ENCODE measurements at places on chromosomes 6 and 20.

DNA sequence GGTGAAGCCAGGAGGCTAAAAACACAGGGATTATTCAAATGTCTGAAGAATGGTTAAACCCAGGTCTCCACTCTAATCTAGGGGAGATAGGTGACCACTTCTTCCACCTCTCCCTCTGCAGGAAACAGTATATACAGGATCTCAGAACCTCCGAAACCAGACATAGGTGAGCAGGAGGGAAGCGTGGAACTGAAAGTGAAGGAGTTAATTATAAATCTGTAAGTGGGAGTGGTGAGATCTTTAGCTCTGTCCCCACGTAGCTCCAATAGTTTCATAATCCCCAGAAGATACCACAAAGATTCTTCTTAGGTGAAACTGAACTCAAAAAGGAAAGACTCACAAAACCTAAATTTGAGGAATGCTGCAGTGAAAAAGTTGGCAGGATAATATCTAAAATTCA, 76.8 kb downstream of the THEMIS start:
- no peak for DNase-seq

DNA sequence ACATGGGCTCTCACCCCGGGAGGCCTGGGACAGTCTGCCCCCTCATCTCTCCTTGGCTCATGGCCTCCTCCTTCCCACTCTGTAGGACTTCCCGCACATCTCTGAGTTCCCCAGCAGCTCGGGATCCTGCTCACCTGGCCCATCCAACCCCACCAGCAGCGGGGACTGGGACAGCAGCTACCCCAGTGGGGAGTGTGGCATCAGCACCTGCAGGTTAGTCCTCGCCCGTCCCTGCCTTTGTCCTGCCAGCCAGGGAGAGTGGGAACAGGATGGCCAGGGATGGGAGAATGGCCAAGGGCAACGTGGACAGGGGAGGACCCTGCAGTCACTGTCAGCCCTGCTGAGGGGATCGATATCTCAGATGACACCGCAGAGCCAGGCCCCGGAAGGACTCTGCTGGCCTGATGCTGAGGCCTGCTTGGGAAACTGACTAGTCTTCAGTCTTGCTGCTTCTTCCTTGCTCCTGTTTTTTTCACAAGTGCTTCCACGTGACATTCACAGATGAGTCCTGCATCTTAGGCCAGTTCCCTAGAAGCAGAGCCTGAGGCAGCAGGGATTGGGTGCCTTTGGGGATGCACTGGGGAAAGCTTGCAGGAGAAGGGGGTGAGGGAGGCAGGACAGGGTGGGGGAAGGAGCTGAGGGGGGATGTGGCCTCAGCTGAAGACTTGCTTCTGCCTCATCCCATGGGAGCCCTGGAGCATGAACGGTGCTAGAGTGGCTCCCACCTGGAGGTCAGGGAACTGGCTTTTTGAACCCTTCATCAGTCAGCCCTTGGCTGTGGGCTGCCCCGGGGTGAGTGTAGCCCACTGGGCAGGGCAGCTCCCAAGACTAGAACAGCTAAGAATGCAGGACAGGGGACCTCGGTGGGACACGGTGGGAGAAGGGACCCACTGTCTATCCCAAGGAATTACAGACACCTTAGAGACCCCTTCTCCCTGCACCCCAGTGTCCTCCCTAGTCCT, 120.1 kb downstream of the JPH2 start:
- DNase-seq, result no peak

- peak; percentile 54 for DNase-seq
Observed at GRCh38 chr6:168190646-168191443, 111.8 kb upstream of the FRMD1 start.

DNA sequence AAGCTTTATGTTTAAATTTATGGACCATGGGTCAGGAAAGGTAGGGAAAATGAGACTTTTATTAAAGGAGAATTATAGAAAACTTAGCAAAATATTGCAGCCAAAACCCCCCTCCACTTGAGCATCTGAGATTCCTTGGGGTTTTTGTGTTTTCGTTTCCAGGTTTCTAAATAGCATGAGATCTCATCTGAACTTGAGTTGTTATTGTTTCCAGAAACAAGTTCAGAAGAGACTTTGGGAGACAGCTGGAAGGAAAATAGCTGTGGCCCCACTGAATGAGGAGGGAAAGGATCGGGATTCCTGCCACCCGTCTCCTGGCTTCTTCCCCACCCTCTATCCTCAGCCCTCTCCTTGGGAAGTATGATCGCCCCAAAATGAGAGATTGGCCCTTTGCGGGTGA, 75.5 kb downstream of the TBC1D7 start:
- DNase-seq, result no peak

DNA sequence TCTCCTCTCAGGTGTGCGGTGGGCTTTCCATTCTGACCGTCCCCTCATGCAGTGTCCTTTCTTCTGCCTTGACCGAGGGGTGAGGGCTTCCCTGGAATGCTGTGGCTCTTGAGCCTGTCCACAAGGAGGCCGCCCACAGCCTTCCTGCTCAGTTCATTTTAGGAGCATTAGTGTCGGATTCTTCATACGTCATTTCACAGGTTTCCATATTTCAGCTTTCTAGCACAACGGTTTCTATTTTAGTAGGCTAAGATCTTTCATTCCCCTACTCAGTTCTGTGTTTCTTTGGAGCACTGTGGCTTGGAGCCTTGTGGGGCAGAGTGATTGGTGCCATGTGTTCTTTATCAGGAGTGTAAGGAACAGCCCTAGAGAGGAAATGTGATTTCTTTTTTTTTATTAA, 5.5 kb downstream of the PPP1R3G start:
- DNase-seq, result no peak

DNA sequence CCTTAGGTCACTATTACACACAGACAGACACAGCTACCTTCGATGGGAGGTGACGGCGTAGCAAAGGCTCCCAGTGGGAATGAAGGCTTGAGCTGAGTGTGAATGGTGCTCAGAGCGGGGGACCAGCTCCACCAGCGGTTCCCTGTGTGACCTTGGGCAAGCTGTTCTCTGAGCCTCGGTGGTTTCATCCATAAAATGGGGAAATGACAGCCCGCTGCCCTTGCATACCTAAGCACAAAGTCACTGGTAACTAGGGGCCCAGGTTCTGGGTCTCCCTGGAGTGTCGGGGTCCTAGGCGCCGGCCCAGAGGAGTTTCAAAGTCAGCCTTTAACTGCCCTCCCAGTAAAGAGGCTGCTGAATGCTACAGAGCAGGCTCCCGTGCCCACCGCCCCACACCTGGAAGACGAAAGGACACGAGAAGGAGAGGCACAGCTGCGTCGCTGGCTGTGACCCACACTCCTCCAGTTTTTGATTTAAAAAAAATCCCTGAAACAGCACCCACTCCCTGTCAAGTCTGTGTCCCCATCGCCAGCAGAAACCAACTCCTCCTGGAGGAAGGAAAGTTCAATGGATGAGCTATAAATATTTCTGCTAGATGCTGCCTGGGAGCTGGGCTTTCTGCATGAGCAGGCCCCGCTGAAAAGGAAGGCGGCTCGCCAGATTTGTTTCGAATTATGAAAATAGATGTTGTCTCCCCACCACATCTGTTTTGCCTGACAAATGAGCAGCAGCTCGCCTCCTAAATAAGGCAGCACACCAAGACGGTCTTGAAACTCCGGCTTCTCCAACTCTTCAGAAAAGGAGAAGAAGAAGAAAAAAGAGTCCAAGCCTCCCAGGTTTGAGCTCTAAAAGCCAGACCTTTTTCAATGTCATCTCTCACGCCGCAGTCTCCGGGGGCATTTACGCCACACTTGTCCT, 27.4 kb downstream of the PMEPA1 start:
- no peak for DNase-seq

GRCh38 chr6:113181164-113181563, 676.0 kb upstream of the MARCKS start:
- DNase-seq, result no peak

DNA sequence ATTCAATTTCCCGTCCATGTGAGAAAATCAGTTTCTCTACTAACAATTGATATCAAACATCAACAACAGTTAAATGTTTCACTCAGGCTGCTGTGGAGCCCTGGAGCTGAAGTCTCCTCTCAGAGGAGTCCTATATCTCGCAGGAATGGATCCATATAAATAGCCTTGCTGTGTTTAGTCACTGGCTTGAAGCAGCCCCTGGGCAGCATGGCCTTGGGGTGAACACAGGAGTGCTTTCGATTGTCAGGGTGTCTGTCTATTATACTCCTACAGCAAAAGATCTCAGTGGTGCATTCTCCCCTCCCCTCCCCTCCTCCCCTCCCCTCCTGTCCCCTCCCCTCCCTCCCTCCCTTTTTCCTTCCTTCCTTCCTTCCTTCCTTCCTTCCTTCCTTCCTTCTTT, 141.9 kb downstream of the CCDC170 start:
- DNase-seq, result no peak

GRCh38 chr6:27043244-27043643, 204.3 kb upstream of the PRSS16 start:
- DNase-seq, result no peak

DNA sequence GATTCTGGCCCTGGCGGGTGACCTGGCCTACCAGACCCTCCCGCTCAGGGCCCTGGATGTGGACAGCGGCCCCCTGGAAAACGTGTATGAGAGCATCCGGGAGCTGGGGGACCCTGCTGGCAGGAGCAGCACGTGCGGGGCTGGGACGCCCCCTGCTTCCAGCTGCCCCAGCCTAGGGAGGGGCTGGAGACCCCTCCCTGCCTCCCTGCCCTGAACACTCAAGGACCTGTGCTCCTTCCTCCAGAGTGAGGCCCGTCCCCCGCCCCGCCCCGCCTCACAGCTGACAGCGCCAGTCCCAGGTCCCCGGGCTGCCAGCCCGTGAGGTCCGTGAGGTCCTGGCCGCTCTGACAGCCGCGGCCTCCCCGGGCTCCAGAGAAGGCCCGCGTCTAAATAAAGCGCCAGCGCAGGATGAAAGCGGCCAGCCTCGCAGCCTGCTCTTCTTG, 868 bp upstream of the SLC2A4RG start:
- no peak for DNase-seq

- DNase-seq, result no peak
Observed at GRCh38 chr20:33810259-33810658, 889 bp upstream of the CHMP4B start.

GRCh38 chr6:125792680-125793079, 1.9 kb downstream of the NCOA7 start:
- no peak for DNase-seq

DNA sequence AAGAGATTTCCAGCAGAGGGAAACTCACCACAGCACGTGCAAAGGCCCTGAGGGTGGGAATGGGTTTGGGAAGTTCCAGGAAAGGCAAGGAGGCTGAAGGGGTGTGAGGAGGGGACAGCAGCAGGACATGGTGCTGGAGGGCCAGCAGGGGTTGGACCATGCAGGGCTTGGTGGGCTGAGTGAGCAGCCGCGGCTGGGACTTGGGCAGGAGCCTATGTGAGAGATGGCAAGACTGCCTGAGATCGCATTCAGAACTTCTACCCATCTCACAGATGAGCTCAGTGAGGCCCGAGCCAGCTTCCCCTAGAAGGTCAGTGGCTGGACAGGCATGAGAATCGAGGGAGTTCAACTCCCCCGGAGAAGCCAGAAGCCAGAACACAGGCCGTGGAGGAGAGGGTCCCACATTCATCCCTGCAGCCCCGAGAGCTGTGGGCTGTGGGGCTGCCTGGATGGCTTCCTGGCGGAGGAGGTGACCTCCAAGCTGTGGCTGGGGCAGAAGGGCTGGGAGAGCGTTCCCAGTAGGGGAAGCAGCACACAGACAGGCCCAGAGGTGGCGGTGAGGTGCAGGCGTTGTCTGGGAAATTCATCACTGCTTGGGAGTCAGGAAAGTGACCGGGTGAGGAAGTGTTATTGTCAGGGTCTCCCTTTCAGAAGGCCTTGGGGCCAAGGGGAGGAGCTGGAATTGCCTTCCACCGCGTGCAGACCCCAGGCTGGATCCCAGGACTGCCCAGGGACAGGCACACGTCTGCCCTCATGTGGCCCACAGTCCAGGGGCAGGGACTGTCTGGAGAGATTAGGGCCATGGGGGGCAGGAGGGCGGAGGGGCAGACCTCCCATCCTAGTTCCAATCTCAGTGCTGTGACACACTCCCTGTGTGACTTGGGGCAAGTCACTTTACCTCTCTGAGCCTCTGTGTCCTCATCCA, 103.8 kb downstream of the CEBPB start:
- no peak for DNase-seq

- DNase-seq, result no peak
Observed at GRCh38 chr20:35021063-35021462, 65.4 kb downstream of the MYH7B start.

GRCh38 chr20:56373942-56374341, 15.2 kb downstream of the FAM210B start:
- DNase-seq, result no peak

DNA sequence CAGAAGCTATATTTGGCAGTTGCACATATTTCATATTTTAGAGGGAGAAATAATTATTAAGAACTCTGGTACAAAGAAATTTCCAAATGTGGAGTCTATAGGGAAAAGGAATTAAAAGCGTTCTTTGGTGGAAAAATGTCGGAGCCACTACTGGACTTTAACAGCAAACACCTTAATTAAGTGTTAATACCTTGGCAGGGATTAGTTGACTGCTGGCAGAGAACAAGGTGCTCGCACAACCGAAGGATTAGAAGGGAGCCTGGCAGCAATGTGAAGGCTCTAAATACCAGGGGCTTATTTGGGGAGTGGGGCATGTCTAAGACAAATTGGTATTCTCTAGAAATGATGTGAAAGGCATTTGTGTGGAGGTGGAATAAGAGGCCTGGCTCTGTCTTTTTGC, 98.9 kb downstream of the PAK5 start:
- no peak for DNase-seq

DNA sequence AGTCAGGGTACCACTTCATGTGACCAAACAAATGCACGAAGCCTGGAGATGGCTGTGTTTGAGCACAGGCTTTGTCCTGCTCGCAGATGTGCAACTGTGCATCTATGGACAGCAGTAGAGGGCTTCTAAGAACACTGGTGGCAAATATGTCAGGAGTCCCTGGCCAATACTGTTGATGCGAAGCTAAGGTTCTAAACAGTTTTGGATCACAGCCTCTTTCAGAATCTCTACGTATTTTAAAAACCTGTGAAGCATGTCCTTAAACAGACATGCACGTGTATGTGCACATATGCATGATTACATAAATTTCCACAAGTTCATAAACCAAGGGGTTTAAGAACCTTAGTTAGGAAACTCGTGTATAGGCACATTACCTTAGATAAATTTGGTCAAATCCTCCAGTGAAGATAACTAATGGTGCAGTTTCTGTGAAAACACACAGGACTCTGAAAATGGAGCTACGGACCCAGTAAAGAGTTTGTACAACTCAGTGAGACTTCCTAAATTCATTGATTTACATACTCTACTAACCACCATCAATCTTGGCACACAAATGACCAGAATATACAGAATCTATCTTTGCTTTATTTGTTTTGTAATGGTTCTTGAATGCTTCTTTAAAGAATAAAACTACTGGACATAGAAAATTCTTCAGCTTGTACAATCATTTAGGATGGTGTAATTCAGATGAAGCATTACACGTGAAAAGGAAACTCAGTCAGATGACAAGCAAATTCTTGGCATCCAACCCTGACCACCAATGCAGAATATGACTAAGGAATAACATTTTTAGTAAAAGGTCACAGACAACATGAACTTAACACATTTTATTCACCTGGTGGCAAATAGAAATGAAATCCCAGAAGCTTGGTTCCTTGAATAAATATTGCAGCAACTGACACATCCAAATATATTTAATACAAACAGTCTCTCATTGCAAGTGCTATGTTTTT, 27.4 kb downstream of the KCNQ5 start:
- DNase-seq, result no peak

- DNase-seq, result no peak
Observed at GRCh38 chr6:106184629-106185028, 98.5 kb downstream of the PRDM1 start.

- no peak for DNase-seq
Observed at GRCh38 chr20:56840716-56841261, 211.7 kb downstream of the TFAP2C start.
